ENCODE measurements at places on chromosomes 7 and 10.

DNA sequence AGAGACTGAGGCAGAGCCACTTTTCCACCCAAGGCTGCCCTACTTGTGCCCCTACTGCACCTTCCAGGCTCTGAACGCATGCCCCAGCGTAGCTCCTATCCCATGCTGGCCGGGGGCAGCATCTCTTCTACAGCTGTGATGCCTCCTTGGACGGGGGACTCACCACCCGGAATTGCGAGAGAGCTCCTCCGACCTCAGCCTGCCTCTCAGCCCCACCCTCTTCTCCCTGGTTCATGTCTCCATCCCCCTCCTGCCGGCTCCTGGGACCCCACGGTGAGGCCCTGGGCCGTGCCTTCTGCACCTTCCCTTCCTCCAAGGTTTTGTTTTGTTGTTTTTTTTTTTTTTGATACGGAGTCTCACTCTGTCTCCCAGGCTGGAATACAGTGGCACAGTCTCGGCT, 112.4 kb downstream of the MICALL2 start:
- no peak for DNase-seq

DNA sequence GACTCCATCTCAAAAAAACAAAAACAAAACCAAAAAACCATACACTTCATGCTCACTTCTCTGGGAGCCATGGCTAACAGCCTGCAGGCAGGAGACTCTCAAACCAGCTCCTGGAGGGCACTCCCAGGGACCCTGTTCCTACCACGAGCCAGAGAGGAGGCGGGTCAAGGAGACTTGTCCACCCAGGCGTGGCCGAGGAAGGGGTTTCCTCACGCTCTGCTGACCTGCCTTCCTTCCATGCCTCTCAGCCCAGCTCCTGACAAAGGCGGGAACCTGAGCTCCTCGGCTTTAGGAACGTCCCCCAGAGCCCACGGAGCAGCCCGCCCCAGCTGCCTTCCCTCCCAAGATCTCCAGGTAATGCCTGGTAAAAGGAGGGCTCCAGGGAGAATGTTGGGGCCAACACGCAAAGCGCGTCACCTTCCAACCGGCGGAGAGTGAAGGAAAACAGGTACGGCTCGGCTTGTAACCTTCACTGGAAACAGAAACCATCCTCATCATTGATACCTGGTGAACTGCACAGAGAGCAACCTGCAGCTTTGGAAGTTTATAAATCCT, 9.5 kb downstream of the GPR146 start:
- no peak for DNase-seq

DNA sequence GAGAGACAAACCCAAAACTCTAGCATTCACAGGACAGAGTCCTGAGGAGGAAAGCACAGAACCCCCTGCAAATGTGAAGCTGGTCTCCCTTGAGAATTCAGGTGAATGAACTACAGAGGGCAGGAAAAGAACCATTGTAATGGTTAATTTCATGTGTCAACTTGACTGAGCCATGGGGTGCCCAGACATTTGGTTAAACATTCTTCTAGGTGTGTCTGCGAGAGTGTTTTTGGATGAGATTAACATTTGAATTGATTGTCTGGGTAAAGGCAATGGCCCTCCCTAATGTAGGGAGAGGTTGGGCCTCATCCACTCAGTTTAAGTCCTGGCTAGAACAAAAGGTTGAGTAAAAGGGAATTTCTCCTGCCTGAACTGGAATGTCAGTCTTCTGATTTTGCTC, 15.7 kb upstream of the CDK1 start:
- no peak for DNase-seq

DNA sequence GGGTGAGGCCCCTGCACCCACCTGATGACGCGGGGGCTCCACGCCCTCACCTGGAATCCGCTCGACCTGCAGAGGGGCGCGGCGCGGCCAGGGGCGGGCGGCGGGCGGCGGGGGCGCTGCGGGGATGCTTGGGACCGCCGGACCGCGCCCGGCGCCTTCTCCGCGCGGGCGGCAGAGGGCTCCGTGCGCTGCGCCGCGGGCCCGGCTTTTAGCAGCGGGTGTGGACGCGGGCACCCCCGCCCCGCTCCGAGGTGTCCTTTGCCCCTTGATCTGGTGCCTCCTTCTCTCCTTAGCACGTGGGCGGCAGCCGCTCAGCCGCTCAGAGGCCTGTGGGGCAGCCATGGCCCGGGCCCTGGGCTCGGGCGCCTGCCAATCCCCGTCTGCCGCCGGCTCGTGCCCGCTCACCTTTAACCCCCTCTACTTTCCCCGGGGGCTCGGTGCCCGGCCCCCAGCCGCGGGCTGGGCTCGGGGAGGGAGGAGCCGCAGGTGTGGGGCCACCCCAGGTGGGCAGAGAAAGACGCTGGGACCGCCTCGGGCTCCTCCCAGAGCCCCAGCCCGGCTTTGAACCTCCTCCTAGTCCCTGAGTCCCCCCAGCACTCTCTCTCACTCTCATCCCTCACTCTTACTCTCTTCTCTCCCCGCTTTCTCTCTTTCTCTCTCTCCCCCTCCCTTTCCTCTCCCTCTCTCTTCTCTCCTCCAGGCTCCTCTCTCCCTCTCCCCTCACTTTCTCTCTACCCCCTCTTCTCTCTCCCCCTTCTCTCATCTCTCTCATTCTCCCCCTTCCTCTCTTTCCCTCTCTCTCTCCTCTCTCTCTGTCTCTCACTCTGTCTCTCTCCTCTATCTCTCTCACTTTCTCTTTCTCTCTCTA, 19.7 kb upstream of the VPS37D start:
- no peak for DNase-seq

GRCh38 chr7:23129036-23129435, 23.5 kb downstream of the KLHL7 start:
- no peak for DNase-seq

GRCh38 chr7:101768280-101768679, 49.1 kb upstream of the CUX1 start:
- DNase-seq = no peak

DNA sequence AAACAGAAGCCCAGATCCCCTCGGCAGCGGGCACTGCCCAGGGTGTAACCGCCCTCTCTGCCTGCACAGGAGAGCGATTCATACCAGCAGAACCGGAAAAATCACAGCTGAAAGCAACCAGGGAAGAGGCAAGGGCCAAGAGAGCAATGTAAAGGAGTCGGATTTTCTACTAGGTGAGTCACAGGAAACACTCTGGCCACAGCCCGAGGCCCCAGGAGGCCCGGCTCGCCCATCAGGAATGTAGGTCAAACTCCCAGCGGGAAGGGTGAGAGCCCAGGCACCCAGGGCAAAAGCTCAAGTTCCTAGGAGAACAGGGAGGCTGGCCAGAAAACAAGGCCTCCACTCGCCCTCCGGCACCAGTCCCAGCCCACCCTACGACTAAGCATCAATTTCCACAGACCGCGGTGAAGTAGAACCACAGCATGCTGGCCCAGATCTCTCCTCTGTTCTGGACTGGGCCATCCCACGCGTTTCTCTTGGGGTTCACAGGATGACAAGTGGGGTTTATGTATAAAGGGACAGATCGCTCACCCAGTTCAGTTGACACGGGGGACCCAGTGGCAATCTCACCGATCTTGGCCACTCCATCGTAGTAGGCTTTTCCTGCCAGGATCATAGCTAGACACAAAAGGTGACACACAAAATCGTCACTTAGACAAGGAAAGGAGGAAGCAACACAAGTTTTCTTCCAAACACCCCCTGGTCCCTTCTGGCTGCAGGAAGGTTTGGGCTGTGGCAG, 46.2 kb downstream of the BAIAP2L1 start:
- peak; percentile 13 for DNase-seq

DNA sequence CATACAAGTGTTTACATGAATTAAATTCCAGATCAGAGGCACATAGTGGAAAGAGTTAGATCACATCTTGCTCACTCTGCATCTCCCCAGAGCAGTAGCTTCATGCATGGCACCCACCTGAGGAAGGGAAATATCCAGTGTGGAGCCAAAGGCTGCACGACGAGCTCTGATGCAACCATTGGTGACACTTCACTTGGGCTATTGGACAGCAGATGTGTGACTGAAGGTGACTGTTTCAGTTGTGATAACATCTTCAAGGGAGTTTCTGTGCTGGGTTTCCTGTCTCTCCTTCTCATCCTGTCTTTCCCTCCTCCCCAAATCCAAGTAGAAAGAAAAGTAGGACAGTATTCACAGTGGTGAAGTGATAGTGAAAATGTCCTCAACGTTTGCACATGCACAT, 115.0 kb downstream of the TAF3 start:
- no peak for DNase-seq

GRCh38 chr7:5420881-5421713, 2.5 kb downstream of the TNRC18 start:
- no peak for DNase-seq
